Fibroblast of lung (primary cell): ENCODE measurements at places on chromosomes 5 and 9. TPM values are rescaled to one million over a fixed set of nuclear protein-coding genes. Genes with fewer than 3 reads are reported as not detected.

SLC4A9 gene
- polyA plus RNA-seq: not detected in 2 replicates

SHISAL2B gene
- polyA plus RNA-seq: not detected in 2 replicates

GARNL3 gene
- 0.78 and 1.5 TPM in 2 replicates for polyA plus RNA-seq

- H3K36me3 ChIP-seq: no peaks in the 10 kb centered on the region
- no peaks in the 10 kb centered on the region for H3K27me3 ChIP-seq
- H3K4me3 ChIP-seq: no peak overlapping the region
- no peak overlapping the region for H3K27ac ChIP-seq
Observed at GRCh38 chr5:134506054-134507039, 19.1 kb upstream of the JADE2 start.

GRCh38 chr5:78648359-78649210 is at the start of gene LHFPL2:
TSS of gene LHFPL2 (minus strand) at chr5:78648772. CDS start at chr5:78510213, 138,559 bp downstream.
- peak; percentile 74 for DNase-seq
- no peaks in the 10 kb centered on the region for H3K27me3 ChIP-seq
- H3K4me1 ChIP-seq: peaks cover 10% of the 10 kb centered on the region

- H3K36me3 ChIP-seq: no peaks in the 10 kb centered on the region
- H3K4me1 ChIP-seq: no peaks in the 10 kb centered on the region
- DNase-seq: peak; percentile 84
Observed at GRCh38 chr9:8555762-8556500, 756.4 kb upstream of the DMAC1 start.
